ENCODE measurements at places on chromosomes 5 and 9. TPM values are rescaled to one million over a fixed set of nuclear protein-coding genes. Genes with fewer than 3 reads are reported as not detected.

- DNase-seq = no peak
Measured at GRCh38 chr9:137800196-137801022, 77.2 kb upstream of the CACNA1B start.

- DNase-seq = no peak
Measured at GRCh38 chr9:91196103-91196950, 165.4 kb downstream of the AUH start.

GRCh38 chr5:155767470-155767869, 559.5 kb upstream of the SGCD start:
- no peak for DNase-seq

- DNase-seq = no peak
Measured at GRCh38 chr5:42502613-42503470, 79.6 kb downstream of the GHR start.

- no peak for DNase-seq
Measured at GRCh38 chr5:35908814-35909213, 29.6 kb downstream of the CAPSL start.

- DNase-seq = no peak
Measured at GRCh38 chr5:27465140-27465539, 426.8 kb upstream of the CDH9 start.

DNA sequence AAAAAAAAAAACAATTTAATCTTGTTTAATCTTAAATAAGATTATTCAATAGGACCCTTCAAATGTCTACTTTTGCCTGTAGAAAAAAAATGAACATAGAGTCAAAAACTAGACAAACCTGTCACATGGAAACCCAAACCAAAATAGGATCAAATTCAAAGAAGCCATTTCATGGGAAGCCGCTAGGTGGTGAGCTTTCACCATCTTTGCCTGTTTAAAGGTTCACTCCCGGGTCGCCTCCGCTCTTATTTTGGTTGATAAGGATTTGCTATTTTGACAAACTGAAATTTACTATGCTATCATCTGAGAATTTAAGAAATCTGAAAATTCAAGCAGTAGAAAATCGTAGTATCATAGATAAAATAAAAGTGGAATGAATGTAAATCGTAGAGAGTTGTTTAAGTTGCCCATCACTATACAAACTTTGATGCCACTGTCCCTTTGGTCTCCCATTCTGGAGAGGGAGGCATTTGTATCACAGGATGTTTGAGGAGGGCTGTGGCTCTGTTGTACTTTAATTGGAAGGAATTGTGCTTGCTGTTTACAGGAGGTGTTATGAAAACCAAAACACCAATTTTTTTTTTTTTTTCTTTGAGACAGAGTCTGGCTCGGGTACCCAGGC, 43.5 kb upstream of the DNAH5 start:
- DNase-seq = no peak

GRCh38 chr5:81908044-81908443, 63.8 kb upstream of the ATG10 start:
- no peak for DNase-seq

DNA sequence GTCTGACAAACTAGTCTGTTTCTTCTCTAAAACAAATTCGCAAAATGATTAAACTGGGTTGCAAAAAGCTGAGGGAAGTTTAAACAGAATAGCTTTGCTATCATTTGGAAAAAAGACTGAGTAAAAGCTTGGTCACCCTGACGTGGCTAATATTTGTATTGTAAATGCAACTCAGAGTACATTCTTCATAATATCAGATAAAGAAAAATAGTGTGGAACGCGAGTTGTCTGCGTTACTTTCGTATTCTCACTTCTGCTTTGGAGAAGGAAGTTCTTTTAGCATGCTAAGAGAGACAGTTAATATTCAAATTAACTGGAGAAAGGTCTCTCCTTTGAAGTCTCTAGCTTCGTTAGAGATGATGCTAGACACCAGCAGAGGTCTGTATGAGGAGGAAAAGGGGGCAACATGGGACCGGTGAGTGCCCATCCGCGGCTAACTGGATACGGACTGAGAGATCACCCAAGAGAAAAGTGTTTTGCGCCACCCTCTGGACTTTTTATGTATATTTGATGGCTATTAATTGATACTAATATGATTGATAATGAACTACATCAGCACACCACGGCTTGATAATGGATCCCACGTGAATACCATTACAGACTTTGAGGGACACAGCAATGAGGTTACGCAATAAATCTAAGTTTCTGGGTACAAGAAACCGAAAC, 2.9 kb upstream of the CNTRL start:
- DNase-seq = peak; percentile 28

GRCh38 chr5:136276946-136277345, 84.0 kb upstream of the SMIM32 start:
- DNase-seq = no peak

GRCh38 chr9:35907711-35908503, 1.4 kb upstream of the SPAAR start:
- DNase-seq = peak; percentile 34

- DNase-seq = peak; percentile 95
Measured at GRCh38 chr5:150412319-150413175, at the start of gene CD74. CD74 (minus strand) TSS chr5:150412910; CDS start chr5:150412749, 161 bp downstream.

GRCh38 chr5:126723643-126724042, 53.3 kb upstream of the LMNB1 start:
- DNase-seq = no peak

DNA sequence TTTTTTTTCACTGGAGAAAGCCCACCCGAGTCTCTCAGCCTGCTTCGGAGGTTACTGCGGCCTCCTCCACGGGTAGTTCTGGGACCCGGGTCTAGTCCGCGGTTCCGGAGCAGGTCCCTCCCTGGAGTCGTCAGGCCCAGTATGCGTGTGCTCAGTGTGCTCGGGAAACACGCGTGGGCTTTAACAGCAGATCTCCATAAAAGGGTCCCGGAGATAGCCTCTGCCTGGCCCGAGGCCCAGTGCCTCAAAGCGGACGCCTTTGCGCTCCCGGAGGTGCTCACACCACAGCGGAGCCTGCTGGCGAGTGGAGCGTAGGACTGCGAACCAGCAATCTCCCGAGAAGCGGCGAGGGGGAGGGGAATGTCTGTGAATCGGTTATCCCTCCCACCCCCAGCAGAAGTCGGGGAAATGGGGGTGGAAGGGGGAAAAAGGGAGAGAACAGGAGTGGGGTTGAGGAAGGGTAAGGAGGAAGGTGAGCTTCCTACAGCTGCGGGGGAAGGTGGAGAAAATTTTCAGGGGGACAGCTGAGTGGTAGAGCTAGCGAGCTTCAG, 28.7 kb downstream of the CDKN2A start:
- no peak for DNase-seq

- DNase-seq = no peak
Measured at GRCh38 chr9:133461975-133462374, 2.2 kb downstream of the CACFD1 start.

DNA sequence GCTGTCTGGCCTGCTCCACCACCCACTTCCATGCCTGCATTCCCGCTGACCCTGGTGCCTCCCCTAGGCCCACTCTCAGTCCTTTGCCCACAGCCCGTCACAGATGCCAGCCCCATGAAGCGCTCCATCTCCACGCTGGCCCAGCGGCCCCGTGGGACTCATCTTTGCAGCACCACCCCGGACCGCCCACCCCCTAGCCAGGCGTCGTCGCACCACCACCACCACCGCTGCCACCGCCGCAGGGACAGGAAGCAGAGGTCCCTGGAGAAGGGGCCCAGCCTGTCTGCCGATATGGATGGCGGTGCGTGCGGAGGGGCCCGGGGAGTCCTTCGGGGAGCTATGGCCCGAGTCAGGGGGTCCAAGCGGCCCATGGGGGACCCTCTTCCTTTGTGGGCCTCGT, 242.5 kb downstream of the CACNA1B start:
- DNase-seq = no peak

DNA sequence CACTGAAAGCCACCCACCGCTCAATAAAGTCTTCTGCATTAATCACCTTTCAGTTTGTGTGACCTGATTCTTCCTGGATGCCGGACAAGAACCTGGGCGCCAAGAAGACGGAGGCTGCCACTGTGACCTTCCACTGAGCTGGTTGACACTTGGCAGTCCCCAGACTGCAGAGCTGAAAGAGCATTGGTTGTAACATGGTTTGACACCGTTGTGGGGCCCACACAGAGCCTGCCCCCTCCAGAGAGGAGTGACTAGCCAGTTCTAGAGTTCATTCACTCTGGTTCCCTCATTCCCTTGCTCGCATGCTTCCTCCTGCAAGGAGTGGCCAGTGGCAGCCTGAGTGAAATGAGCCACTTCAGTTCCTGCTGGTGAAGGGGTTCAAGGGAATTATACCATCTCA, 86.2 kb upstream of the ANXA1 start:
- DNase-seq = no peak

DNA sequence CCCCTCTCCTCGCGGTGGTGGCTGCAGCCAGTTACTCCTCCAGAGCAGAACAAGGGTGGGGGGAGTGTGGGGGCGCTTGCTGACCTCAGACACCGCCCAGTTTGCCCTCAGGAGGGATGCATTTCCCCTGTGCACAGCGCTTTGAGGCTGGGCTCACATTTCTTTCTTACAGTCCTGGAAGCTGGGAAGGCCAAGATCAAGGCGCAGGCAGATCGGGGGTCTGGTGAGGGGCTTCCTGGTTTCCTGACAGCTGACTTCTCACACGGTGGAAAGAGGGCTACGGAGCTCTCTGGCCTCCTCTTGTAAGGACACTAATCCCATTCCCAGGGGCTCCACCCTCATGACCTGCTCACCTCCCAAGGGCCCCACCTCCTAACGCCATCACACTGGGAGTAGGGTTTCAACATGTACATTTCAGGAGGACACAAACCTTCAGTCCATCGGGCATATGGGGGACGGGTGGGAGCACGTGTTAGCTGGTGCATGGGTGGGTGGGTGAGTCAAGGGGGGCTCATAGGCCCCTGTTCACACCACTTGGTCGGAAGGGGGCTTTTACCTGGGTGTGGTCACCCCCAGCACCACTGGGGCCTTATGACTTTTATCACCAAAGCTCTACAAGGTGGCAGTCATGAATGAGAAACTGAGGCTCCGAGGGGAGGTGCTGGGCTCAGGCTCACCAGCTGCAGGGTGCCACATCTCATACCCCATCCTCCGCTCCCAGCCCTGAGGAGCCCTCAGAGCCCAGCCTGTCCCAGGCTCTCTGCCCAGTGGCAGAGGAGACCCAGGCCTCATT, 7.7 kb upstream of the SCGB3A1 start:
- no peak for DNase-seq

DNA sequence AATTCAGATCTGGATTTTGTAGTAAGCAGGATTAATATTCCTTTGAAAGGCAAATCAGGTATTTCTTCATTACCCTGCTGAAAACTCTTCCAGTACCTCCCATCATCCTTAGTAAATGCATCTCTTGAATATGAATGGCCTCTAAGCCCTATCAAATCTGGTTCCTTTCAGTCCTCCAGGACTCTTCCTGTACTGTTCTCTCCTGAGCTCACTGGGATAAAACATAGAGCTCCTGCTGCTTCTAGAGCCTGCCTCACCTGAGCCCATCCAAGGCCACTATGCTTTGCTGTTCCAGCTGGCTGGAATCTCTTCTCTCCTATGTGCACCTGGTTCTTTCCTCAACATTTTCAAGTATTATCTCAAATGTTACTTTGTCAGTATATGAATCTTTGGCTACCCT, 803.3 kb upstream of the CTNND2 start:
- no peak for DNase-seq

Gene FOXD4
- polyA plus RNA-seq = 0.12 TPM

Gene DMGDH
- not detected for polyA plus RNA-seq

Gene FASTKD3
- polyA plus RNA-seq = 10.0 TPM

Gene TESK1
- polyA plus RNA-seq = 7.1 TPM

Gene PCDHA10
- polyA plus RNA-seq = not detected
